ENCODE measurements at places on chromosomes 7 and 10.

DNA sequence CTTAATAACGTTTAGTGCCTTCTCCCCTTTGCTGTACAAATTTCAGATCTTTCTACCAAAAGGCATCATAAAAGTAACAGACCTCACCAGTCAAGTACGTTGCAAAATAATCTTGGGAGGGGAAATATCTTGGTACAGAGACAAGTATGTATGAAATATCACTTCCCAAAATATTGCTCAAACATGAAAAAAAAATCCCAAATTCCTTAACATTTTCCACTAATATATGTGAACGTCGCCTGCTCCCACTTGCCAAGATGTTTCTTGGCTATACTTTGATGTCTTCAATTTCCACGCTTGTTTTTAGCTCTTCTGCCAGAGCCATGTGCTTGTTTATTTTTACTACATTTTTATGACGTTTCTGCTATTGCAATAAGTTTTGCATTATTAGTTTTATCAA lies 223.5 kb downstream of the PLXNA4 start:
- no peak for DNase-seq

DNA sequence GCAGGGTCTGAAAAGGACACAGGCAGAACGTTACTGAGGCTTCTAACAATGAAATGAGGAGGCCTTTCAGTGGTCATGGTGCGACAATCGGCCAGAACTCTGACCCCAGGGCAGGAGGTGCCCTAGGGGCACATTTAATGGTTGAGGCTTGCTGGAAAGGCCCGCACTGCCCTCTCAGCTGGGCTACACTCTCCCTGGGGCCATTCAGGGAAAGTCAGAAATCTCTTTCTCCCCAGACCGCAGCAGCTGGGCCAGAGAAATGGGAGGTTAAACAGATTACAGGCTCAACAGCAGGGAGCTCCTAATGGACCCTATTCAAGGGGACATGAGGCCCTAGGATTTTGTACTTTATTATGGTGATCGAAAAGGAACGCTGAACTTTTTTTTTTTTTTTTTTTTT lies 85.6 kb upstream of the FGFR2 start:
- no peak for DNase-seq

- no peak for DNase-seq
These were observed 130.8 kb downstream of the DNAJB6 start for GRCh38 chr7:157467496-157468212.

DNA sequence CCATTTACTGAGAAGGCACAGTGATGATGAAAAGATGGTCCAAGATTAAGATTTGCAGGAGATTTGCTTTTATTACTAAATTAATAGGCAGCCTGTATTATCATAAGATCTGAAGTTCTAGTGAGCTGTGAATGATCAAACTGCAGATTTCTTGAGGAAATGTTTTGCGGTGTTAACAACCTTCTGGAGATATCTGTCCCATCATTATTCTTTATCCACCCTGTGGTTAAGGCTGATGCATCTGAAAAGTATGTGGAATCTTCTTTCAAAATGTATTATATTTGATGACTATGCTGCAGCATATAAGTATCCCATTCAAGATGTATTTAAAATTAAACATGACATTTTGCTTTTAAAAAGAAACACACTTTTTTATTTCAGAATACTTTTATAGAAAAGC lies 150.3 kb downstream of the POLR1F start:
- DNase-seq: no peak

DNA sequence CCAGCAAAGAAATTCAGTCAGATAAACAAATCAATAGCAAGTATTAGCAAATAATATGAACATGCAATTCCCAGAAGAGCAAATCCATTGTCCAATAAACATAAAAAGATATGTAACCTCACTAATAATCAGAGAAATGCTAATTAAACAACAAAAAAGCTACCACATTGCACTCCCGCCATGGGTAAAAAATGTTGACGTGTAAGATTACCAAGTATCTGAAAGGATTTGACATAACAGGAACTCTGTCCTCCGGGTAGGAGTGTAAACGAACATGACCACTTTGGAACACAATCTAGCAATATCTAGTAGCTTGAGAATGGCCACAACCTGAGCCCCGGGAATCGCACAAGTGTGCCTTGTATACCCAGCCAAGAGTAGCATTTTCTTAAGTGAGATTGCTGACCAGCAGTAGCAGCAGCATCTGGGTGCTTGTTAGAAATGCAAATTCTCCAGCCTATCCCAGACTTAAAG lies 31.6 kb downstream of the DYDC1 start:
- DNase-seq: no peak
